DMS53 (cell line): ENCODE measurements at places on chromosomes 16 and 17.
A peak's percentile ranks its signal among the peaks of the same experiment; 100 is the strongest.

- no peak for DNase-seq
These were observed 299.3 kb downstream of the XYLT1 start for GRCh38 chr16:17171250-17172143.

- DNase-seq: no peak
These were observed 2.6 kb downstream of the CANT1 start for GRCh38 chr17:79006794-79007503.

GRCh38 chr17:82219083-82219482, 6.4 kb upstream of the CCDC57 start:
- DNase-seq: no peak

GRCh38 chr17:47857551-47858455, 6.8 kb upstream of the SP6 start:
- no peak for DNase-seq

GRCh38 chr17:35731239-35731916, at the start of gene RASL10B:
RASL10B (plus strand) TSS chr17:35731639; CDS start chr17:35735185, 3,546 bp downstream.
- DNase-seq: peak; percentile 65

- DNase-seq: no peak
These were observed 15.2 kb downstream of the RPH3AL start for GRCh38 chr17:337453-337852.

DNA sequence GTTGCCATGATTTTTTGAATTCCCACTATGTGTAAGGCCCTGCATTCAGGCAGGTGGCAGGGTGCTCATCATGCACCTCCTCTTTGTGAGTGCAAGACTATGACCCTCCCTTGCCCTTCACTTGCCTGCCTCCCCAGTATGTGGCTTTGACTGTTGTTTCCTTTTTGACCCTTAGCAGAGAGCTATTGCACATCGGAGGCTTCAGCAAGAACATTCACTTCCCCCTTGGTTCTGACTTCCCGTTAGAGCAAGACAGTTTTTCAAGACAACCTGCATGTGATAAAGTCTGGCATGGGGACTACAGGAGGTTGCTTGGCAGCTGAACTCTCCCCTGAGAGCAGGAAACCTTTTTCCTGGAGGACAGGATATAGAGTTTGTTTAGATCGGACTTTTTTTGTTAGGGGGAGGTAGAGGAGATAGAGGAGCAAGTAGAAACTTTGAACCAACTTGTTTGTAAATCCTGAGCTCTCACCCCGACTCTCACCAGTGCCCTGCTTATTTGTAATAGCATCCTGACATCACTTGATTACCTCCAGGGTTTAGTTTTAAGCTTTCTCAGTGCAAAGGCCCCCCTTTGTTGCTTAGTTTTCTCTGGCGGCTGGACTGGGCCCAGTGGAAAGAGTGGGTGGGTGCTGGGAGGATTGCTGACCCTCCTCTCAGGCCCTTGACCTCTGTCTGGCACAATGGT, 34.3 kb downstream of the LIMD2 start:
- DNase-seq: no peak

DNA sequence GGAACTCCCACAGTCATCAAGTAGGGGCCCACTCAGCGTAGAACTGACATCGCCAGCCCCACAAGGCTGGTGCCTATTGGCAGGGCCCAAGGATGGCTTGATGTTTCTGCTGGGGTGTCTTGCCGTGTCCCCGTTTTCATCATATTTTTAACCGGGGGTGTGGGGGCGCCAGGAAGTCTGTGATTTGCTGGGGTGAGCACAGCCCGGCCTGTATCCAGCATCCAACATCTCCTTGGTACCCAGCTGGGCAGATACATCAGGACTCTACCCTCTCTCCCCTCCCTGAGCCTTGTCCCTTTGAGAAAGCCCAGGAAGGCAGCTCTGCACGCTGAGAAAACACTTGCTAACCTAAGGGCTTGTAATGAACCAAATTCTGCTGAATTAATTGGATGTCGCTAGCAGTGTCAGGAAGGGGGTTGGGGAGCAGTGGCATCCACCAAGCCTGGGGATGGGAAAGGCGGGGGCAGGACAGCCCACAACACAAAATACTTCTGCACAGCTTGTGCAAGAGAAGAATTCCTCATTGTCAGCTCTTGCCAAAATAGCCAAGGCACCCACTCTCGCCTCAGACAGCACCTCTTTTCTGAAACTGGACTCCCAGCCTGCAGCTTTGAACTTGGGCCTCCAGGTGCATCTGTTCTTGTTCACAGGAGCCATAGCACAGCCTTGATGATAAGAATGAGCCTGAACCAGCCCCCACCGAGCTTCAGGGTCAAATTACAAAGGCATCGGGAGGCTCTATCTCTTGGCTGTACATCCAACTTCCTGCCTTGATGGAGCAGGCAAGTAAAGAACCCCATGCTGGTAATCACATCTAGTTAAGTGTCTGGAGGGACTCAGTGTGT, 63.7 kb upstream of the LYRM9 start:
- peak; percentile 43 for DNase-seq

- no peak for DNase-seq
These were observed 1.8 kb downstream of the PLLP start for GRCh38 chr16:57282510-57283213.
